ENCODE measurements at places on chromosomes 12 and 14. TPM values are rescaled to one million over a fixed set of nuclear protein-coding genes. Genes with fewer than 3 reads are reported as not detected.

- peak overlapping the region; percentile 30 for H3K27ac ChIP-seq
- H3K36me3 ChIP-seq = no peaks in the 10 kb centered on the region
- H3K4me1 ChIP-seq = peaks cover 45% of the 10 kb centered on the region
- no peak for DNase-seq
- H3K4me3 ChIP-seq = no peak overlapping the region
Measured at GRCh38 chr12:128810182-128811127, 13.3 kb downstream of the SLC15A4 start.

DNA sequence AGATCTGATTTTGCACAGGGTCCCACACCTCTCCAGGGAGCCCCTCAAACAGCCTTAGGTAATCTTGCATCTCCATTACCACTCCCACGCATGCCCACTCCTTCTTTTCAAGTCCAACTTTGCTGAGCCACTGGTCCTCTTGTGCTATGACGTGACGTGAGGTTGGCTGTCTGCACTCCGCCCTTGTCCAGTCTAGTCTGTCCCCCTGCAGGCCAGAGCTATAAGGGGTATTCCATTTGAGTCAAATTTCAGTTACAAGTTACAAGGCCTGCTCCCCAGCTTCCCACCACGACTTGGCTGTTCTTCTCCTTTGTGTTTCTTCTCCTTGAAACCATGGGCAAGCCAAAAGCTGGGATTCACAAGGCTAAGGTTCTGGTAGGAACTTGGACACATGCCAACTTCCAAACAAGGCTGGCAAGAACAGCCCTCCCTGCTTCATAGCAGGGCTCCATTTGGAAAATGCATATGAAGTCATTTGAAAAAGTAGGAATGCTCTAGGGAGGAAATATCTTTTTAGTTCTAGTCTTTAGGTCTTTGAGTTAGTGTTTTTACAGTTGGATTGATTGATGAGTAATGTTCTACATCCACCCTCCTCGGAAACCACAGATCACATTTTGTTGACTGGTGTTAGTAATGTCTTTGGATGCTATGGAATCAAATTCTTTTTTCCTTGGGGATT, 49.1 kb downstream of the KCNA1 start:
- H3K36me3 ChIP-seq = no peaks in the 10 kb centered on the region
- H3K4me1 ChIP-seq = no peaks in the 10 kb centered on the region

DNA sequence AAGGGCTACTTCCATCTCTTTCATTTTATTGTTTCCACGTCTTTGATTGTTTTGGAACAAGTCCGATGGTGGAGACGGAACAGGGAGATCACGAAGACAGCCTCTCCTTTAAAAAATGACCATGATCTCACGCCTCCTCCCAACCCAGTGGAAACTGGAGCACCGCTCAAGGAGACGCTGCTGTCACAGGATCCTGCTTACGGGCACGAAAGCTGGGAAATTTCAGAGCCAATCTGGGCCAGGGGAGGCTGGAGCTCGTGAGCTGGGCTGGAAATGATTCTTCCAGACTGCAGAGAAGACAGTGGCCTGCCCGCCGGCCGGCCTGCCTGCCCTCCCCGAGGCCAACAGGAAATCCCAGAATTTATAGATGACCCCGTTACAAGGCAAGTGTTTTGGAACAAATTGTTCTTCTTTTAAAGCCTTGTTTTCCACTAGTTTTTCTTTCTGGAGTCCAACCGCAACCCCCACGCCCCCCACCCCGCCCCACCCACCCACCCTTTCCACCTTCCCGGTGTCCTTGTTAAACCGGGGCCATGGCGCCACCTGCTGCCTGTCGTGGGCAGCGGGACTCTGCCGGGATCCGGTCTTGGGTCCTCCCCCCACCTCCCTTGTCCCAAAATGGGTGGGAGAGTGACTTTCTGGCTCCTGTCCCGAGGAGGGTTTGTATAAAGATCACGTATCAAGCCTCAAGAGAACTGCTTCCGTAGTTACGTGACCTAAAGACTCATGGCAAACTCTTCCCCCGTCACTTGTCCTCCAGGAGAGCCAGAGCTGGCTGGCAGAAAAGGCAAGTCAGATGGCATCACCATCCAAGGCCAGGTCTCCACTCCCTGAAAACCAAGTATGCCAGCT, 40.3 kb downstream of the MAP1LC3B2 start:
- peak overlapping the region; percentile 70 for H3K27ac ChIP-seq
- DNase-seq = peak; percentile 81
- H3K4me3 ChIP-seq = no peak overlapping the region
- H3K4me1 ChIP-seq = peaks cover 3% of the 10 kb centered on the region
- no peaks in the 10 kb centered on the region for H3K36me3 ChIP-seq

- H3K36me3 ChIP-seq = peaks cover 36% of the 10 kb centered on the region
- H3K27ac ChIP-seq = peak overlapping the region; percentile 94
- peak overlapping the region; percentile 76 for H3K4me3 ChIP-seq
- DNase-seq = no peak
Measured at GRCh38 chr12:51048661-51049251, 629 bp downstream of the LETMD1 start.

GRCh38 chr12:89576572-89577220, 50.8 kb upstream of the POC1B start:
- DNase-seq = no peak
- no peaks in the 10 kb centered on the region for H3K4me1 ChIP-seq
- H3K4me3 ChIP-seq = no peak overlapping the region
- H3K27ac ChIP-seq = no peak overlapping the region
- H3K36me3 ChIP-seq = no peaks in the 10 kb centered on the region
- no peaks in the 10 kb centered on the region for H3K27me3 ChIP-seq

DNA sequence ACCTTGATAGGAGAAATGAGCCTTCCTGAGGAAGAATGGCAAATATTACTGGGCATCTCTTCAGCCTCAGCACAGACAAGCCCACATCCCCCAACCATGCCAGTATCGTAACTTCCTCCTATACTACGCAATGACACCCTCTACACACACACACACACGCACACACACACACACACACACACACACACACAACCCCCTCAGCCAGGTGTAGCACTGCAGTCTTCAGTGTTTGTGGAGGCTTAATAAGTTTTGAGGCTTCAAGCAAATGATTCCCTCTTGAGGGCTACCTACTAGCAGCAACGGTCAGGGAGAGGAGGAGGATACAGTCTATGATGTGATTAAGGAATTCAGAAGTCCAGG, 1.6 kb downstream of the DGKA start:
- H3K4me3 ChIP-seq = peak overlapping the region; percentile 77
- H3K4me1 ChIP-seq = peaks cover 66% of the 10 kb centered on the region

DNA sequence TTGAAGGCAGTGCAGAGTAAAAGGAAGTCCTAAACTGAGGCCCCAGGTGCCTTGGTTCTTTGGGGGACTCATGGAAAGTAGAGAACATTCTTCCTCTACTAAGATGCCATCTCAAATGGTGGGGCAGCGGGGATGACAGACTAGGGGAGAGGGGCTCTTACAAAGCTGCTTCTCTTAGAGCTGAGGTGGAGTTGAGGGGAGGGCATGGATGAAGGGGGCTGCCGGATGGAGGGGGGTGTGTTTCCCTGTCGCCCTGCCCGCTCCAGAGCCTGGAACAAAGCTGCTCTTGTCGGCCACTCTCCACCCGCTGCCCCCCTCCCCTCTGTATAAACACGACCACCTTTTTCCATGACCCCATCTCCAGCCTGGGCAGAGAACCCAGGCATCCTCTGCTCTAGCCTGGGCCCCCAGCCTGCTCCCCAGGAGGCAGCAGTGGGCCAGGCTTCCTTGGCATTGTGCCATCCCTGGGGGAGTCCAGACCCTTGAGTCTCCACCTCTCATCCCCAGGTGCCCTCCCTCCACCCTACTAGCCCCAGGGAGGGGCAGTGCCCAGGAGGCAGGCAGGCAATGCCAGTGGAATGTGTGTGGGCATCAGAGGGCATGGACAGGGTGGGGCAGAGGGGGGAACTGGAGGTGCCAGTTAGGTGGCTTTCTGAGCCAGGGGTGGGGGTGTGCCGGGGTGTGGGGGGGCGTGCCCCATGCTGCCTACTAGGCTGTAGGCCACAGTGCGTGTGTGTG, 1.7 kb downstream of the RARG start:
- no peak overlapping the region for H3K27ac ChIP-seq
- peaks cover 8% of the 10 kb centered on the region for H3K4me1 ChIP-seq
- no peak overlapping the region for H3K4me3 ChIP-seq

- H3K4me1 ChIP-seq = peaks cover 6% of the 10 kb centered on the region
- H3K27me3 ChIP-seq = no peaks in the 10 kb centered on the region
- DNase-seq = peak; percentile 60
- peak within 1 kb of the TSS; percentile 77 for H3K27ac ChIP-seq
Measured at GRCh38 chr14:76761136-76761959, at the start of gene VASH1. Gene VASH1 (plus strand): TSS chr14:76761468. CDS start chr14:76762822, 1,354 bp downstream.

- peak; percentile 3 for DNase-seq
- no peaks in the 10 kb centered on the region for H3K4me1 ChIP-seq
- no peak overlapping the region for H3K4me3 ChIP-seq
Measured at GRCh38 chr12:117850048-117850447, 118.7 kb downstream of the KSR2 start.

DNA sequence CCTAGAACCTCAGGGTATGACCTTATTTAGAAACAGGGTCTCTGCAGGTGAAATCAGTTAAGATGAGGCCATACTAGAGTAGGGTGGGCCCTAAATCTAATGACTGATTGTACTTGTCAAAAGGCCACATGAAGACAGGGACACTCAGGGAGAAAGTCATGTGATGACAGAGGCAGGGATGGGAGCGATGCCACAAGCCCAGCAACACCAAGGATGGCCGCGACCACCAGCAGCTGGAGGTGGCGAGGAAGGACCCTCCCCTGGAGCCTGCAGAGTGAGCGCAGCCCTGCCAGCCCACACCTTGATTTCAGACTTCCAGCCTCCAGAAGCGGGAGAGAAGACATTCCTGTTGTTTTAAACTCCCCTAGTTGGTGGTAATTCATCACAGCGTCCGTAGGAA, 199.9 kb downstream of the PHETA1 start:
- no peak for DNase-seq
- peaks cover 55% of the 10 kb centered on the region for H3K27me3 ChIP-seq
- H3K36me3 ChIP-seq = no peaks in the 10 kb centered on the region
- no peaks in the 10 kb centered on the region for H3K4me1 ChIP-seq

- H3K4me1 ChIP-seq = no peaks in the 10 kb centered on the region
- no peaks in the 10 kb centered on the region for H3K27me3 ChIP-seq
- no peak overlapping the region for H3K27ac ChIP-seq
- H3K4me3 ChIP-seq = no peak overlapping the region
- no peaks in the 10 kb centered on the region for H3K36me3 ChIP-seq
Measured at GRCh38 chr14:69845787-69846186, 33.4 kb upstream of the SMOC1 start.

DNA sequence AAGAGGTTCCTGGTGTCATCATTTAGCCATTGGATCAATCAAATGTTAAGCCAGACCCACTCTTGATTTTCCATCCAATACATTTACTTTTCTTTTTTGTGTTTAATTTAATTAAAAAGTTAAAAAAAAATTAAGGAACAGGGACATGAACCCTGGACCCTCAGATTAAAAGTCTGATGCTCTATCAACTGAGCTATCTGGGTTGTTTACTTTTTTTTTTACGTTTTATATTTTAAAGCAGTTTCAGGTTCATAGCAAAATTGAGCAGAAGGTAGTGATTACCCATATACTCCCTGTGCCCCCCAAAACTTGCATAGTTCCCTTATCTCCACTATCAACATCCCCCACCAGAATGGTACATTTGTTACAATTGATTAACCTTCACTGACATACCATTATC, 3.0 kb upstream of the ACOT4 start:
- DNase-seq = no peak
- peaks cover 10% of the 10 kb centered on the region for H3K4me1 ChIP-seq
- no peaks in the 10 kb centered on the region for H3K36me3 ChIP-seq
- H3K27me3 ChIP-seq = no peaks in the 10 kb centered on the region
- no peak overlapping the region for H3K27ac ChIP-seq

- no peak for DNase-seq
- H3K4me1 ChIP-seq = no peaks in the 10 kb centered on the region
- no peaks in the 10 kb centered on the region for H3K27me3 ChIP-seq
- no peaks in the 10 kb centered on the region for H3K36me3 ChIP-seq
Measured at GRCh38 chr12:98935847-98936246, 290.8 kb downstream of the APAF1 start.

DNA sequence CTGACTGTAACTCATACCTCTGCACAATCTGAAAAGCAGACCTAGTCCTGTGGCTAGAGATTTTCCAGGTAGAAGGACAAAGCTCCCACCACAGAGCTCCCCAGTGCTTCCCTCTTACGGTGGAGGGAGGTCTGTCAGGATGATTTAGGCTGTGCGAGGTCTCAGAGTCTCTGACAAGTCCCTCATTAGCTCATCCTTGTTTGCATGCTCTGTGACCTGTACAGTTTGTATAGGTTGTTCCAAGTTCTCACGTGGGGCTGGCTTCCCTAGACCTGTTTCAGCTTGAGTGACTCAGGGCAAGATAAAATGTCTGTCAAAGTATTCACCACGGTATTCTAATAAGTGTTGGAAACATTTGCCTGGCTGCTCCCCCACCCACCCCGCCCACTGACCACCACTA, 34.8 kb downstream of the ASCL1 start:
- no peaks in the 10 kb centered on the region for H3K4me1 ChIP-seq
- H3K27ac ChIP-seq = no peak overlapping the region
- H3K27me3 ChIP-seq = no peaks in the 10 kb centered on the region
- no peak overlapping the region for H3K4me3 ChIP-seq
- no peak for DNase-seq

- DNase-seq = no peak
- H3K27ac ChIP-seq = no peak overlapping the region
- no peaks in the 10 kb centered on the region for H3K4me1 ChIP-seq
- no peak overlapping the region for H3K4me3 ChIP-seq
- H3K27me3 ChIP-seq = no peaks in the 10 kb centered on the region
Measured at GRCh38 chr14:92341791-92342190, 18.8 kb downstream of the SLC24A4 start.

DNA sequence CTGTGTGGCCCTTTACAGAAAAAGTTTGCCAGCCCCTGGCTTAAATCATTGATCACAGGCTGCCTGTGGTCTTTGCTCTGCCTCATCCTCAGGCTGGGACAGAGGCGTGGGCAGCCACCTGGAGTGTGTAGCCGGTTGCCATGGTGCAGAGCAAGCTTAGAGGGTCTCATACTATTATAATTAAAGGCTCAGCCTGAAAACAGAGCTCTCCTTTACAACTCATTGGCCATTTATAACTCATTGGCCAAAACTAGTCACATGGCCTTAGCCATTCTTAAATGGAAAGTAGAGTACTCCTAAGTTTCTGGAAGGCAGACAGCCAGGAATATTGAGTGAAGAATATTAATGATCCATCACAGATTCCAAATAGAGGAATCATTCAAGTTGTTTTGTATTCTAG, 3.0 kb downstream of the HSP90B1 start:
- no peak for DNase-seq
- peaks cover 73% of the 10 kb centered on the region for H3K4me1 ChIP-seq
- H3K36me3 ChIP-seq = no peaks in the 10 kb centered on the region
- H3K4me3 ChIP-seq = no peak overlapping the region

GRCh38 chr14:105212541-105213300, 31.6 kb upstream of the NUDT14 start:
- no peaks in the 10 kb centered on the region for H3K4me1 ChIP-seq
- no peak overlapping the region for H3K4me3 ChIP-seq
- H3K27me3 ChIP-seq = no peaks in the 10 kb centered on the region
- DNase-seq = no peak
- H3K36me3 ChIP-seq = no peaks in the 10 kb centered on the region
- H3K27ac ChIP-seq = no peak overlapping the region

GRCh38 chr12:125341422-125341821, 276.2 kb downstream of the AACS start:
- H3K27me3 ChIP-seq = no peaks in the 10 kb centered on the region
- DNase-seq = no peak
- H3K27ac ChIP-seq = no peak overlapping the region
- H3K36me3 ChIP-seq = no peaks in the 10 kb centered on the region
- no peaks in the 10 kb centered on the region for H3K4me1 ChIP-seq

The EIF2B1 gene
- 65.6 TPM for polyA plus RNA-seq

The KRT8 gene
- polyA plus RNA-seq = 252 TPM

The ARHGEF40 gene
- polyA plus RNA-seq = 82.1 TPM

The CLEC6A gene
- not detected for polyA plus RNA-seq

The OR9K2 gene
- not detected for polyA plus RNA-seq

The CYP27B1 gene
- 1.6 TPM for polyA plus RNA-seq

The HNRNPA1 gene
- 4,313 TPM for polyA plus RNA-seq

The DNAJC22 gene
- polyA plus RNA-seq = 6.8 TPM

The TMEM52B gene
- polyA plus RNA-seq = 0.31 TPM

The FOXN3 gene
- polyA plus RNA-seq = 43.5 TPM

The IGFBP6 gene
- 23.1 TPM for polyA plus RNA-seq

The SLC5A8 gene
- 0.04 TPM for polyA plus RNA-seq
